ENCODE measurements at places on chromosomes 5 and 9. TPM values are rescaled to one million over a fixed set of nuclear protein-coding genes. Genes with fewer than 3 reads are reported as not detected.

GRCh38 chr5:178346607-178347334 is 114.2 kb upstream of the PHYKPL start:
- no peak for DNase-seq

DNA sequence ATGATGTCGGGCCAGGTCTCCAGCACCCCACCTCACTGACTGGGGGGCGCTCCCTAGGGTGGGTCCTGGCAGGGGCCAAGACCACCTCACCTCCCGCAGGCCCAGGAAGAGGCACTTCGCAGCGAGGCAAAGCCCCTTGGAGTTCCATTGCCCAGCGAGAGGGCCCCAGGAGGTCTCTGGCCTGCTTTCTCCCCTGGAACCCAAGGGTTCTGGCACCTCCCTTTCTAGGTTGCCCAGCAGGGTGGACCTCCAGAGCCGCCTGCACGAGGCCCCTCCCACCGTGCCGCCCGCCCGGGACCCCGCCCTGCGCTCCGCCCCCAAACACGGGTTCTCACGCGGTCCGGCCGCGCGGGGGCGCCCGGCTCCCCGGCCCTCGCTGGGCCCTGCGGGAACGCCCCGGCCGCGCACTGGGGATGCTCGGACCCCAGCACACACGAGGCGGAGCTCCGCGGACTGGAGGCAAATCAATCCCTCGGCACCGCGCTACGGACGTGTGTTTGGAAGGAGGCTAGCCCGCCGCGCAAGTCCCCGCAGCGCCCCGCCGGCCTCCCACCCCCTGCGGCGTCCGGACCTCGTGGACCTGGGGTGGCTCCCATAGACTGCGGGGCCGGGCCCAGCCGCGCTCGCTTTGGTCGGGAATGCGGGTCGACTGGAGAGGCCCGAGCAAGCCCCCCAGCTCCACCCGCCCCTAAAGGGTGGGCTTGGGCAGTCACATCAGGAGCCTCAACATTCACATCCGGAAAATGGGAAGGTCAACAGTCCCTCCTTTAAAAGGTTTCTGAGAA is 99.5 kb upstream of the LMX1B start:
- peak; percentile 95 for DNase-seq

The SPATA31E1 gene
- not detected for total RNA-seq

DNA sequence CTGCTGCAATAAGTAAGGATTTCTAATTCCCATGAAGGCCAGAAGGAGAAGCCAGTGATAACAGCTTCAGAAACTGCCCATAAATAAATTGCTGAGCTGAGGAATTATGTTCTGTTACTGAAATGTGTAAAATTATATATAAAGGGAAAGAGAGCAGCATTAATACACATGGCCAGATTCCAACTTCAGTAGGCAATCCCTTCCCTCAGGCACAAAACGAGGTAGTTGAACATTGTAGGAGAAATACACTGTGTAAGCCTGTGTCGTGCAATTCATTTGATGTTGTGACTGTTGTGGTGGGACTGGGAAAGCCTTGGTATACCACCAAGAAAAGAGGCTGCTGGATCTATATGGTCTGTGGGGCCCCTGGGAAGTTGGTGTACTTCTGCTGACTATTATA is 192.9 kb downstream of the WDR70 start:
- no peak for DNase-seq

The PPP1R26 gene
- total RNA-seq, result 48.2 TPM

The TMEM232 gene
- 19.9 TPM for total RNA-seq

The SIT1 gene
- total RNA-seq, result not detected

The SHOC1 gene
- total RNA-seq, result not detected

The UIMC1 gene
- total RNA-seq, result 46.1 TPM

DNA sequence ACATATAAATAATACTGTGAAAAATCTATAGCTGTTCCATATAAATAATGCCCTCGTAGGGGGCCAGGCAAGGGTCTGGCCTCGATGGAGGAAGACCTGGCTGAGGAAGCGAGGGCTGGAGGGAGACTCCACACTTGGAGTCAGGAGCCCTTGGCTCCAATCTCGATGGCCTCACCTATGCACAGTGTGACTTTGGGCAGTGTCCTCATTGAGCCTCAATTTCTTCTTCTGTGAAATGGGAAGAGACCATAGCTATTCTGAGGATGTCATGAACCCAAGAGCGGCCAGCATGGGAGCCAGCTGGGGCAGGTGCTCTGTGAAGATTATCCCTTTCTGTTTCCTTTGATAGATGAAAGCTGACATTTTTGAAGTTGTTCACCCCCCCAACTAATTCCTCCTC is 24.8 kb downstream of the ANGPTL2 start:
- DNase-seq, result no peak

- DNase-seq, result no peak
These were observed 19.1 kb upstream of the TRIO start for GRCh38 chr5:14123974-14124482.

GRCh38 chr9:89815061-89815902 is 210.5 kb downstream of the GADD45G start:
- no peak for DNase-seq

The TXNDC8 gene
- total RNA-seq, result not detected

The GCNT4 gene
- total RNA-seq, result 1.0 TPM

GRCh38 chr5:138032028-138032571 is 779 bp downstream of the FAM13B start:
- DNase-seq, result peak; percentile 91

- DNase-seq, result no peak
These were observed 212.3 kb downstream of the ERCC6L2 start for GRCh38 chr9:96087669-96088299.

- no peak for DNase-seq
These were observed 39.4 kb downstream of the UBE2QL1 start for GRCh38 chr5:6488021-6488420.
